Ammon's horn (tissue), 1 donor: ENCODE measurements at places on chromosomes 11 and 22.

- no peak for DNase-seq
Observed at GRCh38 chr11:123899792-123900191, 2.2 kb upstream of the OR8D4 start.

DNA sequence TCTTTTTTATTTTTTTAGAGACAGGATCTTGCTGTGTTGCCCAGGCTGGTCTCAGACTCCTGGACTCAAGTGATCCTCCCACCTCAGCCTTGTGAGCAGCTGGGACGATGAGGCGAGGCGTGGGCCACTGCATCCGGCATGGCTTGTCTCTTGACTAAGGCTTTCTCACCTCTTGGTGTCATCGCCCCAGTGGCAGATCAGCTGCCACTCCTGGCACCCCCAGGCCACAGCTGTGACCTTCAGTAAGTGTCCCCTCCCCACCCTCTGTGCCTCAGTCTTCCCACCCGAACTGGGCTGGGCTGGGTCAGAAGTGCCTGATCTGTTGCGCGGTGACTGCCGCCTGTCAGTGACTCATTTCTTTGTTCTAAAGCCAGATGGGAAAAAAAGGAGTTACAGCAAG, 3.6 kb downstream of the SYNGR1 start:
- no peak for DNase-seq

DNA sequence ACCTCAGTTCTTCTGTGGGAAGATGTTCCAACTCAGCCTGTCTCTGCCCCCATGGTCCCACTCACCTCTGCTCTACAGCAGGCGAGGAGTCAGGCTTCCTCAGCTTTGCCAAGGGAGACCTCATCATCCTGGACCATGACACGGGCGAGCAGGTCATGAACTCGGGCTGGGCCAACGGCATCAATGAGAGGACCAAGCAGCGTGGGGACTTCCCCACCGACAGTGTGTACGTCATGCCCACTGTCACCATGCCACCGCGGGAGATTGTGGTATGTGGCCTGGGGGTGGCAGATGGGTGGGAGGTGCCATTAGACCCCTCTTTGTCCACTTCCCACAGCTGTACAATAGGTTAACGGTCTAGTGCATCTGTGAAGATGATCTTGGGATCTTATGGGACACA, 73.3 kb downstream of the MYO7A start:
- no peak for DNase-seq

- no peak for DNase-seq
Observed at GRCh38 chr11:69435161-69435986, 46.1 kb upstream of the LINC01488 start.

DNA sequence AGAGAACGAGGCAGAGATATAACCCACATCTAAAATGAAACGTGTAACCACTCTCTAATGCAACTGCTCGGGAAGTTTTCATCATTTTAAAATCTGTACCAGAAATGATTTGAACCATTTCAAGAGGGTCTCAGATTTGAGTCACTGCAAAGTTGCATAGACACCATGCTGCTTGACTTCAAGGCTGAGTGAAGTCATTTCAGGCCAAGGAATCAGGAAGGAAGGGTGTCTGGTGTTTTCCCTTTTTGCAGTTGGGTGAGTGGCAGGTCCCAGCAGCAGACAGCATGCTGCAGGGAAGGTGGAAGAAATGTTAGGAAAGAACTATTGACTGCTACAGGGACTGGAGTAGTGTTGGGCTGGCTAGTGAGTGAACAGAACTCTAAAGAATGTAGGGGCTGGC, 16.5 kb downstream of the TANGO2 start:
- no peak for DNase-seq

- no peak for DNase-seq
Observed at GRCh38 chr11:14645985-14646900, 2.6 kb downstream of the PDE3B start.
